CD4-positive, alpha-beta T cell treated with Interleukin-6 at 100 ng/mL for 8 hours (primary cell): ENCODE measurements at places on chromosomes 6 and 20.

DNA sequence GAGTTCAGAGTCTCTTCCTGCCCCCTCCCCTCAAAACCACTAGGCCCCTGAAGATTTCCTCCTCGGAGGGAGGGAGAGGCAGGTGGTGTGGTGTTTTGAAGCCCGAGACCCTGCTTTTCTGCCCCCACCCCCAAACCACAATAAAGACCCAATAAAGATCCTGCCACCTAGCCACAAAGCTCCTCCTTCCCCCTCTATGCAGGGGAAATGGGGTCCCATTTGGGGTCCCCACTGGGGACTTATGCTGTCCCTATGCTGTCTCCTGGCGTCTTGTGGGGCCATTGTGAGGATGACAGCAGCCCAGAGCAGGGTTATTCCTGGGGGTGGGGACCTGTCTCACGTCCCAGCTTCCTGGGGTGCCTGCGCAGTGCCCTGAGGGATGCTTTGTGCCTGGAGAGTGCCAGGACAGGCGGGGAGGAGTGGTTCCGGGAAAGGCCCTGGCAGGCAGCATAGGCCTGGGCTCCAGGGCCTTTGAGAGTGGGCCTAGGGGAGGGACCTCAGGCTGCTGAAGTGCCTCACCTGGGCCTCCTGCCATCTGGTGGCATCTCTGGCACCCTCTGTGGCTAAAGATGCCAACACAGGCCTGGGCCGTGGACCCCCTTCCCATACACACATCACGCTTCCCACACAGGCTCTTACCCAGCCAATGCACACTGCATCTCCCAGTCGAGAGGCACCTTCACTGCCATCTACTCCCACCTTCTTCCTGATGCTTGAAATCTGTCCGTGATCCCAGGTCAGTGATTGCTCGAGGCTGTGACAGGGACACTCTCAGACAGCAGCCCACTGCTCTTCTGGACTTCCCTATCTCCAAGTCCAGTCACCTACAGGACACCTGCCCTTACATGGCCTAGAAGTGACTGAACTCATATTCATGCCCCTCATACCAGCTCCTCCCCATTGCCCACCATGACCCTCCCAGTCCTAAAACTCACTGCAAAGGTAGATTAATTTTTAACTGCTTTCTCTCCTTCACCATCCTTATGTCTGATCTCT, 7.9 kb upstream of the ARMC12 start:
- peak; percentile 44 for DNase-seq

- DNase-seq = no peak
Observed at GRCh38 chr6:22717915-22718314, 148.5 kb downstream of the HDGFL1 start.

DNA sequence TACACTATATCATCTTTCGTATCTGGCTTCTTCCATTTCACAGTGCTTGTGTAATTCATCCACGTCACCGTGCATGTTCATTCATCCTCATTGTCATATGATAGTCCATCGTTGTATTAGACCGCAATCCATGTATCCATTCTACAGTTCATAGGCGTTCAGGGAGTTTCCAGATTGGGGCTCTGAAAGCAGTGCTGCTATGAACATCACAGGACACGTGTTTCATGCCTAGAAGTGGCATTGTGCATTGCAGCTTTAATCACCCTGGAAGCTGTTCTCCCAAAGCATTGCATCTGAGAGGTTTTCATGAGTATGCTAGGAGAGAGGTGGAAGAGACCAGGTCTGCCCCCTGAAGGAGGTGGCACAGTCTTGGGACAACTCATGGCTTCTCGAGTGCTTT, 35.3 kb downstream of the BMP7 start:
- no peak for DNase-seq

DNA sequence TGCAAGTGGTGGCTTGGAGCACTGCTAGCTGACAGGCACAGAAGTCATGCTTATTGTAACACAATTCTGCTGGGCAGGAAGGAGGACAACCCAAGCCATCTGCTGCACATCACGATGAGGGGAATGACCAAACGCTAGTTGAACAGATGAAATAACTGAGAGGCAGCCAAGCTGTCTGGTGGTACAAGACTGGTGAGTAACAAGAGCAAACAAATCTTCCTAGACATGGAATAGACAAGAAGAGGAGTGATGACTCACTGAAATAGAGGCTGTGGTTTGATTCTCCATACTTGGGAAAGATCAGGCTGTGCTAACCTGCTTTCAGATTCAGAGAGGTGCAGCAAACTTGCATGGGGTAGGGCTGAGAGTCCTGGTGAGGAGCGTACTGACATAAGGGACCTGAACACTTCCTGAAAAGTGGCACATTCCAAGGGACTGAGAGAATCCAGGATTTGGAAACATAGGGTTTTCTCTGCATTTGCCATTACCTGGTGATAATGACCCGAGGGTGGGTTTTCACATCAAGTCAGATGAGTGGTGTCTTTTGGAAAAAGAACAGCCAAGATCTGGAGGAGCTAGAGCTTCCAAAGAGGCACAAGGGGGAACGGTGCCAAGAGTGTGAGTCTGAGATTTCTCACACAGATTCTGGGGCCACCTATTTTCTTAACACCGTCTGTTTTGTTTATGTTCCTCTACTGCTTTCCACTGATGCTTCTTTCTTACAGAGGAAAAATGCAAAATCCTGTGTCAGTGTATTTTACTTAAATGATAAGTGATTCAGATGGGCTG, 60.0 kb downstream of the PRL start:
- no peak for DNase-seq

- no peak for DNase-seq
Observed at GRCh38 chr6:26367114-26367513, 2.1 kb downstream of the BTN3A2 start.

GRCh38 chr20:55067158-55067825, 591.9 kb downstream of the DOK5 start:
- DNase-seq = no peak
